Stimulated activated CD8-positive, alpha-beta memory T cell treated with anti-CD3 and anti-CD28 coated beads, Interleukin-7, amount 100 ng/mL, for 24 hours (primary cell): ENCODE measurements at places on chromosomes 11 and 22.

DNA sequence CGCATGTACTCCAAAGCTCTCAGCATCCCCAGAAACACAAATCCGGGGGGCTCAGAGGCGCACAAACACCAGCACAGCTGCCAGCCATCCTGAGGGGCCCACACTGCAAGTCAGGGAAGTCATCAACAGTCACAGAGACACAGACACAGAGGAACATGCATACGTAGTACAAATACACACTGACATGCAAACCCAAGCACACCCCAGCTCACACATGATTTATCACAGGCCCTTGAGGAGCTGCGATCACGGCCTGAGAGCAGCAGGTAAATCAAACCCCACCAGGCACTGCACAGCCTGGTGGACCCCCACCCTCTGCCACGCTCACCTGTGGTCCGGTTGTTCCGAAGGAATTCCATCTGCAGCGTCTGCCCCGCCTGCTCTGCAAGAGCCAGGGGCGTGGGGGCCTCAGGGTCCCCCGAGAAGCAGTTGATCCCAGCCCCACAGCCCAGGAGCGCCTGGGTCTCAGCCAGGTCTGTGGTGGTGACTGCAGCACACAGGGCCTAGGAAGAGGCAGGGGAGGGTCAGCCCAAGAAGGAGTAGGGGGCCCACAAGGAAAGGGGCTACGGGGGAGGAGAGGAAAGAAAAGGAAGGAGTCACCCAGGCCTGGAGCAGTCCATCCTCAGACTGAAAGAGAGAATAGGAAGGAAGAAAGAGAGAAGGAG is 28.5 kb upstream of the PDE2A start:
- no peak for DNase-seq

GRCh38 chr11:113991718-113992458 is 17.0 kb downstream of the HTR3A start:
- no peak for DNase-seq

DNA sequence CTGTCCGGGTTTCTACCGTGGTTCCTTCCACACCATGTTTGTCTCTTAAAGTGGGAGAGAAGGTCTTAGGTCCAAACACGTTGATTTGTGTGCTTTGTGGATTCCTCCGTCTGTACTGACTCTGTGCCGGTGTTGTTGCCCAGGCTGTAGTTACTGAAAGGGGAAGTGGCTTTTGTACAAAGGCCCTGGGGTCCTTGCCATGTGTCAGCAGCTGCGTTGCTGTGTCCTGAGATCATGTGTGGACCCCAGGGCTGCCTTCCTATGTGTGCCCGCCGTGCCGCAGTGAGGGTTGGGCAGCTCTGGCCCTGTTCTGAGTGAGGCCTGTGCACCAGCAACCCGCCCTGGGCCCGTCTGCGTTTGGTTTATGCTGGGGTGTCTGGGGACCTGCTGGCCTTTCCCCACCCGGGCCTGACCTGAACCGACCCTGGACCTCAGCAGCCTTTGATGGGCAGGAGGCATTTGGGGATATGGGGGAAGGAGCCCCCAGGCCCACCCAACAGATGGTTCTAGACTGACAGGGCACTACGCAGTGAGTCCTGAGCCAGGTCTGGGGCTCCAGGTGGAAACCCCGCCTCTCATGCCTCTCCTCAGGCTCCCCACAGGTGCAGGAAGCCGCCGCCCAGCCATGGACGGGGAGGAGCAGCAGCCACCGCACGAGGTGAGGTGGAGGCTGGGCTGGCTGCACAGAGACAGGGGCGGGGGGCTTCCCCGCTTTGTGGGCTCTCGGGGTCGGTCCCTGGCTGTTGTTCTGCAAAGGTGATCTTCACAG is 6.9 kb downstream of the TRABD start:
- no peak for DNase-seq

DNA sequence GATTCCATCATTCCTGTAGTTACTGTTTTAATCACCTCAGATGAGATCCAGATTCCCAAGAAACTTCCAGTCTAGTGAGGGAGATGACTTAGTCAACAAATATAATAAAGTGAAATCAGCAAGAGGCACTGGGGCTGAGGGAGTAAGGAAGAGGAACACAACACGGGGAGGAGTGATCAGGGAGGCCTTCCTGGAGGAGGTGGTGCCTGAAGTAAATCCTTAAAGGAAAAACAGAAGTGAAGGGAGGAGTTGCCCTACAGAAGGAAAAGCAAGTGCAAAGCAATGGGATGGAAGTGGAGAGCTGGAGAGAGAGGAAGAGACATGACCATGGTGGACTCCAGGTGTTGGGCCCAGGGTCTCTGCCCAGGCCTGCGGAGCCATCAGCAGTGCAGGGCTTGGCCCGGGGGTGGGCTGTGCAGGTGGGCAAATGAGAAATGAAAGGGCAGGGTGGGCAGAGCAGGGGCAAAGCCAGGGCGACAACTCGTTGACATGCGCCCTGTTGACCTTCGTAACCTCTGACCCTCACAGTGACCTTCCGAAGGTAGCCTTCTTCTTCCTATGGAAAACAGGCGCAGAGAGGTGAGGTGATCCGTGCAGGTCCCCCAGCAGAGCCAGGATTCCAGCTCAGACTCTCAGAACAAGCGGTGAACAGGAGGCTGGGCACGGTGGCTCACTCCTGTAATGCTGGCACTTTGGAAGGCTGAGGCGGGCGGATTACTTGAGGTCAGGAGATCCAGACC is 12.1 kb upstream of the PPARA start:
- no peak for DNase-seq

GRCh38 chr11:130523609-130524008 is 75.2 kb downstream of the ADAMTS15 start:
- DNase-seq: no peak

GRCh38 chr11:78905756-78906155 is 331.1 kb upstream of the NARS2 start:
- DNase-seq: no peak

DNA sequence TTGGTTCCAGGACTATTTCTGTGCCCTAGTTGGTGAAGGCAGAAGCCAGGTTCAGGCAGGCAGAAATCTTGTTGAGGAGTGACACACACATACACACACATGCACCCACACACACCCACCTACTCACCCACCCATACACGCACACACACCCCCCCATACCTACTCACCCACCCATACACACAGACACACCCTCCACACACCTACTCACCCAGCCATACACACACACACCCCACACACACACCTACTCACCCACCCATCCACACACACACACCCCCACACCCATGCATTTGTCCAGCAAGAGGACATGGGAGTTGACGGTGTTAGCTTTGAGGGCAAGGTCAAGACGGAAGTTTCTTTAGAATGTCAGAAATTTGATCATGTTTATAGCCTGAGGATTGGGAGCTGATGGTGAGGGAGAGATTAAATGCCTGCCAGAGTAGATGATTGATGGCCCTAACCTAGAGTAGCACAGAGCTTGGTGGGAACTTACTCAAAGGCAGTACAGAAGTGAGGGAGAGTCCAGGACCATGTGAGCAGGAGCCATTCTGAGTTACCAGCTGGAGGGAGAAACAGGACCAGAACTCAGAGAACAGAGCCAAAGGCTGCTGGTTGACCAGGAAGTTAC is 68.9 kb downstream of the CYB5R2 start:
- no peak for DNase-seq

- DNase-seq: no peak
These were observed 43.2 kb upstream of the FADD start for GRCh38 chr11:70159627-70160570.

DNA sequence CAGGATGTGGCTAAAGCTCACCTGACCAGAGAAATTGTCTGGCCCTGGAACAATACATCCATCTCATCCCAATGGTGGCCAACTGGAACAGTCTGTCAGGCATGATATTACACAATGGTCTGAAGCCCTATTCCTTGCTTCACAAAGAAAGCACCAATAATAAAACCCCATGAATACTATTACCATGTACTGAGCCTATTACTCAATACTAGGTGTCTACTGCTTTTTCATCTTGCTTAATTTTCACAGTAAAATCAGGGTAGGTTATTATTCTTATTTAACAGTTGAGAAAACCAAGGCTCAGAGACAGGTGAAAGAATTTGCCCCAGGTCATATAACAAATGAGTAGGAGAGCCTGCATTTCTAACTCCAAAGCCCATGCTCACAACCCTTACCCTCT is 68.9 kb upstream of the CAPRIN1 start:
- DNase-seq: no peak

- DNase-seq: no peak
These were observed 52.5 kb upstream of the C11orf58 start for GRCh38 chr11:16685914-16686313.

GRCh38 chr22:38171927-38172831 is 9.5 kb downstream of the PLA2G6 start:
- DNase-seq: no peak

DNA sequence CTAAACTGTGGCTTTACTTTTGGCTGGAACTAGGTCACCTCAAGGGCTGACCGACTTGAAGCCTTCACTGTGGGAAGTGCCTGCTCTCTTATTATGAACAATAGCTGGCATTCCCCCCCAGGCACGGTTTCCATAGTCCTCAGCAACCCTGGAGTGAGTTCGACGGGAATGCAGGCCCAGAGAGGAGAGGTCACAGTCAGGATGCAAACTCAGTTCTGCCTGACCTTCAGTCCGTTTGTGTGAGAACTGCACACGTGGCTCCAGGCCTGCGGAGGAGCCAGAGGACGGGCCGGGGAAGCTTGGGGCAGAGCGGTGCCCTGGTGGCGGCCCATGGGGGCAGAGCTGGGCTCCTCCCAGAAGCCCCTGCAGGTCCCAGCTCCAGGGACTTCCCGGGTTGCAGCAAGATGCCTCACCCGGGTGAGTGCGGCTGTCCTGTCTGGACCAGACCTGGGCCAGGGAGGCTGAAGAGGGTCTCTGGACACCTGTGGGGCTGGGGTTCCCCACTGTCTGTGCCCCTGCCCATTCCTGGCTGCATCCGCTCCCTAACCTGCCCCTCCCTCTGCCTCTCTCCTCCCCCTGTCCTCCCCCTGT is 17.2 kb downstream of the SLC25A18 start:
- DNase-seq: no peak

GRCh38 chr11:12110714-12111548 is 541 bp downstream of the MICAL2 start:
- DNase-seq: no peak

- DNase-seq: no peak
These were observed 289.7 kb upstream of the ARHGAP42 start for GRCh38 chr11:100397401-100397800.

DNA sequence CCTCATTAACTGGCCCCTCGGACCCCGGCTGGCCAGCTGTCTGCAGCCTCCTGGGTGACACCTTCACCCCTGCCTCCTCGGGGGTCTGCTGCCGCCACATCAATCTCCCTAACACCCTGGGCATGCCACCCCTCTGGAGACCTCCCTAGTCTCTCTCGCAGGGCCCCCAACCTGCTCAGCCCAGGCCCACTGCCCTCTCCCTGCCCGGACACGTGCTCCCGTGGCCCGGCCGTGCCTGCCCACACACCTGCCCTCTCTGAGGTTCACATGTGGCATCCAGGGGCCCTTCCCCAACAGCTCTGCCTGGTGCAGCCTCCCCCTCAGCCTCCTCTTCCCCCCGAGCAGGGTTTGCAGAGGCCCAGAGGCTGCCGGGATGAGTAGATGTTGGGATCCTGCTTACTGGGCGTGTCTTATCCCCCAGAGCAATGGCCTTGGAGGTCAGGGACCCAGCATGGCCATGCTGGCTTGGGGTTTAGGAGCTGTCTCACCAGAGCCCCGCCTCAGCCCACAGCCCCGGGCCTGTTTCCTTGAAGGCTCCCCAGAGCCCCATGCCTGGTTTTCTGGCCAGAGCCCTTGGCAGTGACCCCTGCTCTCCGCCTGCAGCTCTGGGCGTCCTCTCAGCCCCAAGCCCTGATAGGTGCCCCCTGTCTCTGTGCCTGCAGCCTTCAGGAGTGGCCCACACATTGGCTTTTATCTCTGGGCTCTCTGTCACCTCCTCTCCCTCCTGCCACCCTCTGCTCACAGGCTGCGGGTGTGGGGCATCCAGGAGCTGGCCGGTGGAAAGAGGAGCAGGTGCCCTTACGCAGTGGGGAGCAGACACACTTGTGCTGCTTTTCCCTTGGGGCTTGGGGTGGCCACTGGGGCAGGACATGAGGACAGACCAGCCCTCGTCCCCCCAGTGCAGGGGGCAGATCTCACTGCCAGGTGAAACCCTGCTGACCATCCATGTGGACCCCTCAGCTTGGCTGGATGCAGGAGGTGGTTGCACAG is 25.7 kb upstream of the SEPTIN5 start:
- no peak for DNase-seq

DNA sequence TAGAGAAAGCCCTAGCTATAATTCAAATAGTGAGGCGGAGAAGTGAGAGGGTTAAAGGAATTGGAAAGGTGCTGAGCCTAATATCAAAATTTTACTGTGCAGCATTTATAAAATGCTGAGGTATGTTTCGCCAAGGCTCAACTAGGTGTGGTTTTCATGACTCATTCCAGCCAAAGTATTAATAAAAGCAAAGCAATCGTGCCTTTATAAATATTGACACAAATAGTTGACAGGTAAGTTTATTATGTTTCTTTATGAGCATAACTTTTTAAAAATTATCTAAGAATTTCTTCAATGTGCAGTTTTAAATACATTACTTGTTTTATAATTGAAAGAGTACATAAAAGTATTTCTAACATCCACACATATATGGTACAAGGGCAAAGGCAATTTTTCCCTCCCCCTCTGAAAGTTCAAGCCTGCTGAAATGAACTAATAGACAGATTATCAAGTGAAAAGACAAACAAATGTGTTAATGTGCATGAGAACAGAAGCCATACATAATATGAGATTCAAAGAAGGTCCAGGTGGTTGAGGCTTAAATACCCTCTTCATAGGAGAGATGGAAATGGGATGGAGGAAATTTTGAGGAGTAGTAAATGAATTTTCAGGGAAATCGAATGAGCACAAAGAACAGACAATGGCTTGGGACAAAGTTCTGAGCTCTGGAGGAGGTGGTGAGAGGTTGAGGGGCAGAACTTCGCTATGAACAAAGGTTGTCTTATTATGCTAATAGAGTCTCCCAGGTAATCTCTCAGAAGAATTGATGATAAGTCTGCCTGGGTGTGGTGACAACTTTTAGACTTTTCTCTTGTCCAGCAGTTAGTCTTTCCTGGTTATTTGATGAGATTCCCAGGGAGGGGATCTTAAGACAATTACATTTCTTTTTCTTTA is 326.5 kb downstream of the BUD13 start:
- DNase-seq: no peak

GRCh38 chr22:49251371-49251770 is 576.3 kb downstream of the BRD1 start:
- no peak for DNase-seq

- no peak for DNase-seq
These were observed 23.0 kb downstream of the CD5 start for GRCh38 chr11:61125310-61125684.

- DNase-seq: no peak
These were observed 49.2 kb upstream of the SYT7 start for GRCh38 chr11:61630089-61630488.

GRCh38 chr11:131712897-131713296 is 342.5 kb downstream of the NTM start:
- no peak for DNase-seq

GRCh38 chr22:21568347-21569075 is 997 bp downstream of the UBE2L3 start:
- no peak for DNase-seq
